GM23338 (cell line): ENCODE measurements at places on chromosomes 1 and 21. TPM values are rescaled to one million over a fixed set of nuclear protein-coding genes. Genes with fewer than 3 reads are reported as not detected.
A peak's percentile ranks its signal among the peaks of the same experiment; 100 is the strongest.

FABP3 gene
- total RNA-seq, result 19.3 and 27.9 TPM in 2 replicates

GRCh38 chr1:112727716-112728115 lies 12.6 kb upstream of the PPM1J start:
- DNase-seq, result no peak

GRCh38 chr1:231162297-231162969 lies 575 bp downstream of the TRIM67 start:
- DNase-seq, result peak; percentile 71

DNA sequence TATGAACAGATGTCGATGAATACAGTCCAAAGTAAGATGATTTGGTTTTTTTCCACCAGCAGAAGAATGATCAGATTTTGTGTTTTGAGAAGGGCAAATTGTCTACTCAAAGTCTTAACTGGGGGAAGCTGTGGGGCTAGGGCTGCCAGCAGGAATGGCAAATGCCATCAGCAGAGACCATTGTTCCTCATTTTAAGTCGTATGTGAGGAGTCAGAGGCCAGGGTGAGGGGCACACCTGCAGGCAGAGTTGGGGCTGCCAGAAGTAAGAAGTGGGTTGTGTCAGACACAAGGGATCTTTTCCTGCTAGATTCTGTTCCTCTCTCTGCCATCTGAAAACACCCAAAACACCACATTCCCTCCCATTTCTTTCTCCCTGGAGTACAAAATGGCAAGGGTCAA lies 8.7 kb downstream of the PARK7 start:
- no peak for DNase-seq

DNA sequence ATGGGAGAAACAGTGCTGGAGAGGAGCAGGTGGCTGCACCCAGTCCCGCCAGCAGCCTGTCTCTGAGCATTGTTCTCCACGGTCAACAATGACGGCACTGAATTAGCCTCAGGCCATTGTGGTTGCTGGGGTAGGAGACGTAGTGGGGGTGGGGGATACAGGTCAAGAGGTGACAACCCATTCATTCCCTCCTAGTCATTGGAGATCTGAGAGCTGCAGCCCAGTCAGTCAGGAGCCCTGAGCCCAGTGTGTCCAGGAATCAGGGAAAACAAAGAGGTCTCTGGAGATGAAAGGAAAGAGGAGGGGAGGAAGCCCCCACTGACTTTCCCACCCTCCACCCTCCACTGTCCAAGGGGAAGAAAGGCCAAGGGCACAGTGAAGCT lies 15.3 kb downstream of the SMIM12 start:
- peak; percentile 31 for DNase-seq

CLCNKA gene
- total RNA-seq, result 0.59 TPM in 1 of 2 replicates, not detected in the other

DNA sequence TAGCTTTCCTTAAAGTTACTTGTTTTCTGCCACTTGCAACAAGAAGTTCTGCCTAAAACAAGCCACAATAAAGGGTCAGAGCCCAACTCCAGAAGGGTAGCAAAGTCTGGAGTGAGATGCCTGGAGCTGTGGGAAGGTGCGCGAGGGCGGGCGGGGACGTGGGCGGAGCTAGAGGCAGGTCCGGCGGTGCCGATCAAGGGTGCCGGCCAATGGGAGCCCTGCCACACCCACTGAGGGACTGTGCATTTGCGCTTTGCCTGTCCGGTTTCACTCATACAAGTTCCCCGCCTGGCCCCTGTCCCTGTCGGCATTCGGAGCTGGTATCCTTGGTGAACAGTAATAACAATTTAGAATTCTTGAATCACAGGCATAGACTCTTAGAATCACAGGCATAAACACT lies 732.4 kb downstream of the MATN1 start:
- peak; percentile 71 for DNase-seq

- DNase-seq, result peak; percentile 49
Observed at GRCh38 chr1:36769886-36770830, 264.2 kb downstream of the GRIK3 start.

DNA sequence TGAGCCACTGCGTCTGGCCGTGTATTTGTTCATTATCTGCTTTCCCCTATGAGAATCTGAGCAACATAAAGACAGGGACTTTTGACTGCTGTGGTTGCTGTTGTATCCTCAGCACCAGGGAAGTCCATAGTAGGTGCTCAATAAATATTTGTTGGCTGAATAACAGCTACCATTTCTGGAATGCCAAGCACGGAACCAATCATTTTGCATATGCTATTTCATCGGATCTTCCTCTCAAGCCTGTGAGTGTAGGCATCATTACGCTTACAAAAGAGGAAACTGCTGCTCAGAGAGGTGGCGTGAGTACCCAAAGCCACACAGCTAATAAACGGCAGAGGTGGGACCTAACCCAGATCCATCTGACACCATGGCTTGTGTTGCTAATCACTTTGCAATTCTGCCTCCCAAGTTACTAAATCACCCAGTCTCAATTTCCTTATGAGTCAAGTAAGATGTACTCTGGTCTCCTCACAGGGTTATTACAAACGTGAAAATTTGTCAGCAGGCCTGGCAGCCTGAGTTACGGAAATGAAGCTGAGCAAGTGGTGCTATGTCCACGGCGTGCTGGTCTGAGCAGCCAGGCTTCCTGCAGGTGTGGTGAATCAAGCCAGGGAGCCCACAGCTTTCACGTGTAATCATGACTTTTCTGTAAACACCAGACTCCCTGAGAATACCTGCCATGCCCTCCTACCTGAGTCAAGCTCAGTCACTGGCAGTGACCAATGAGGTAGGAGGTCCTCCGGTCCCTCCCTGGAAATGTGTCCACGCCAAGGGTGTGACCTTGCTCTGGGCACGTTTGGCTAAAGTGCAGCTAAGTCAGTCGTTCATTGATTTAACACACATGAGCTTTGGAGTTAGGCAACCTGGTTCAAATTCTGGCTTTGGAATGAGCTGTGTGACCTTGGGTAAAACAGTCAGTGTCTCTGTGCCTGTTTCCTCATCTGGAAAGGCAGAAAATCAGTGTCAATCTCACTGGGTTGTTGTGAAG lies 4.8 kb upstream of the RHCE start:
- DNase-seq, result no peak

- DNase-seq, result no peak
Observed at GRCh38 chr21:33115631-33116510, 45.9 kb downstream of the OLIG1 start.

DNA sequence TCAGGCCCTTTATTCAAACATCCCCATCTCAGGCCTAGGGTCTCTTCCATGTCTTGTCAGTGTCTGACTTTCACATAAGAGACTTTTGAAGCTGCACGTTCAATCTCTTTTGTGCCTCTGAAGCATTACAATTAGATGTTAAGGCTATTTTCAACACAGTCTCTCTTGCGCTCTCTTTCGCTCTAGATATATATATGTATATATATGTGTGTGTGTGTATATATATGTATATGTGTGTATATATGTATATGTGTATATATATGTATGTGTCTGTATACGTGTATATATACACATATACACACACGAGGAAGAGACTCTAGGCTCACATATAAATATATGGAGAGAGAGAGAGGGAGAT lies 162.5 kb upstream of the RNPC3 start:
- no peak for DNase-seq

LORICRIN gene
- not detected in 2 replicates for total RNA-seq

DNA sequence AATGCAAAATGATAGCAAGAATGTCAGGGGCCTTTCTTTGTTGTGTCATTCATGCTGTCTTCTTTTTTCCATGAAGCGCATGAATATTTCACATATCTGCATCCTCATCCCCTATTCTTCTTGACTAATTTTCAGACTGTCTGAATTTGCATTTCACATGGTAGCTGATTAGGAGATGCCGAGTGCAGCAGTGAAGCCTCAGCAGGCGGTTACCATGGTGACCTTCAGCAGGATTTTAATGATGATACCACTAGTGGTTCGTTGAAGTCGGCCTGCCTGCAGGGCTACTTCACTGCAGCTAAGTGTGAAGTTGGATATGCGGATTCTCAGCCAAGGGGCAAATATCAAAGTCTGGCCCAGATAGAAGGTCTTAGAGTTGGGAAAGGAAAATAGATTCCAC lies 141.8 kb downstream of the NEK7 start:
- DNase-seq, result peak; percentile 71

DNA sequence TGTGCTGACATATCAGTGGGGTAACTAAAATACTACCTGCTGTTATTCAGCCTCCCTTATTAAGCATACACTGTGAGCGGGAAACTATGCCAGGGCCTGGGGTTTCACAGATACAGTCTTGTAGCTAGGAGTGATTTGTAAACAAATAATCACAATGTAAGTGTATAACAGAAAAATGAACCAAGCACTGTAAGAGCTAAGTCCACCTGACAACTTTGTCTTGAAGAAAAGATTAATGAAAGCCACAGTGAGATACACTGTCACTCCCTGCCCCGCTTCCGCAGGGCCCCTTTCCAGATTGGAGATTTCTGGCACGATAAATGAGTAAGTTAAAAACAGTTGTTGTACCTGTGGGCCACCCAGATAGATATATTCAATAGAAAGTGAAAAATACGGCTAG lies 4.8 kb downstream of the RCAN3 start:
- peak; percentile 35 for DNase-seq

ERICH3 gene
- total RNA-seq, result not detected in 2 replicates

GRCh38 chr1:32755810-32756159 lies 53.2 kb upstream of the SYNC start:
- DNase-seq, result no peak

PDZK1 gene
- not detected in 2 replicates for total RNA-seq

GRCh38 chr1:3822421-3822820 lies 26.1 kb upstream of the LRRC47 start:
- no peak for DNase-seq

DNA sequence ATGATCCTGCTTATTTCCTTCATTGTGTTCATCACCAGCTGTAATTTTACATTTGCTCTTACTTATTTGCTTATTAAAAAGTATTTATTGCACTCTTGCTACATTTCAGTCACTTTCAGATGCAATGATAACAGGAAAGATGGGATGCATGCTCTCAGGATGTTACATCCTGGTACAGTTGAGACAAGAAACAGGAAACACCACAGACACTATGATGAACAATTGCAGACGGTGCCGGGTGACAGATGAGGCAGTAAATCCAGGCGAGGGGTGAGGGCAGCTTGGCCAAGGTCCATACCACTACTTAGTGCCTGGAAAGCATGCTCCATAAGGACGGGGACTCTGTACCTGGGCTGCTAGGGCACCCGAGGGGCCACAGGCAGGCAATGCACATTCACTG lies 156.6 kb upstream of the RAB4A start:
- DNase-seq, result no peak

DNA sequence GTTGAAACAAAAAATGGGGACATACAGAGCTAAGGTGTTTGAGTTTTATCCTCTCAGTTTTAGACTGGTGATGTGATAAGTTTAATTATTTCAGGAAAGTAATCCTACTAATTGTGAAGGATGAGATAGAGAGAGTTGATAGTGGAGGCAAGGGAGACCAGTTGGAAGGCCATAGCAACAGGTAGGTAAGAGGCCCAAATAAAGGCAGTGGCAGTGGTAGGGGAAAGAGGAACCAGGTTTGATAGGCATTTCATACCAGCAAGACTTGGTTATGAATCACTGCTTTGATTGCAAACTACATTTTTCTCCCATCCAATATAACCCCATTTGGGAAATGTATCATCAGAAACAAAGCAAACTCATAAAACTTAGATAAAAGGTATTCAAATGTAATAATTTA lies 63.1 kb upstream of the SH3GLB1 start:
- no peak for DNase-seq

- DNase-seq, result peak; percentile 13
Observed at GRCh38 chr1:98276514-98276913, 355.7 kb upstream of the DPYD start.

C2CD4D gene
- total RNA-seq, result 0.35 TPM in 1 of 2 replicates, not detected in the other

DNA sequence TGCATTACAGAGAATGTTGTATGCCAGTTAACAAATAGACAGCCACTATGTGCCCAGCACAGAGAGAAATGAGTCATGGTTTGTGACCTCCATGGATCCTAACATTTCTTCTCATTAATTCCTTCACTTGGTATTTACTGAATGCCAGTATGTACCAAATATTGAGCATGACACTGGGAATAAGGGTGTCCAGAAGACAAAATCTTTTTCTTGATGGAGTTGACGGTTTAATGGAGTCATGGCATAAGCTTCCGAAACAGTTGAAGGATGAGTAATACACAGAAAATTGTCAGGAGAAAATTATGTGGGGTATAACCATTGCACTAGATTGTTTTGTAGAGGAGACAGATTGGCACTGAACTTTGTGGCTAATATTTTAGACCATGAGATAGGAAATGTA lies 36.9 kb downstream of the PTGFR start:
- DNase-seq, result no peak

- no peak for DNase-seq
Observed at GRCh38 chr1:34013136-34013535, 149.3 kb downstream of the HMGB4 start.

BSND gene
- 0.47 and 1.4 TPM in 2 replicates for total RNA-seq

ZBTB8A gene
- 6.1 and 8.7 TPM in 2 replicates for total RNA-seq

OLIG2 gene
- 0.04 and 1.4 TPM in 2 replicates for total RNA-seq

- no peak for DNase-seq
Observed at GRCh38 chr1:184188037-184188436, 136.5 kb downstream of the TSEN15 start.
